ENCODE measurements at places on chromosomes 1 and 21.

- DNase-seq = peak; percentile 51
Observed at GRCh38 chr1:21293537-21294265, 3.4 kb upstream of the ECE1 start.

GRCh38 chr1:177934927-177935326 lies 34.9 kb downstream of the SEC16B start:
- DNase-seq = no peak

GRCh38 chr1:85799737-85800136 lies 91.5 kb upstream of the ZNHIT6 start:
- DNase-seq = no peak

- peak; percentile 31 for DNase-seq
Observed at GRCh38 chr1:25031966-25032667, 102.0 kb upstream of the RUNX3 start.

DNA sequence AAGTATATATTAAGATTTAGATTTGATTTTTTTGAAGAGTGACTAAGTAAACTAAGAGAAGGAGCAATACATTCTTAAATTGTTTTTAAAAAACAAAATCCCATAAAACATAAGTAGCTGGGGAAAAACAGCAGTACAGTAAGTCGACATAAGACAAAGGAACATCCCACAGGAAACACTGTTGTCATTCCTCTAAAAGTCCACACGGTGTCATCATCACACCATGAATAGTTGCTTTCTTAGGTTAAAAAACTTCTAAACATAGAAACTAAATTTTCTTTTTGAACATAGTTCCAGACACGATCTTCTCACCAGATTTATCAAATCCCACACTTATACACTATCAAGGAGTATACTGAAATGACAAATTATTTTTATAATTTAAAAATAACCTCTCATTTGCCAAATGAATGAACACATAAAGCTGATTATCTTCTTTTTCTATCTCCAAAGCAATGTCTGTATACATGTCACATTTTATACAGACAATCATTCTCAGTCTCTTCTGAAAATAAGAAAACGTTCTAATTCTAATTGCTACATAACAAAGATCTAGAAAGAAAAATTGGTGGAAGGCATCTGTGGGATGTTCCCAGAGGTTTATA lies 15.8 kb downstream of the ODF2L start:
- DNase-seq = no peak

DNA sequence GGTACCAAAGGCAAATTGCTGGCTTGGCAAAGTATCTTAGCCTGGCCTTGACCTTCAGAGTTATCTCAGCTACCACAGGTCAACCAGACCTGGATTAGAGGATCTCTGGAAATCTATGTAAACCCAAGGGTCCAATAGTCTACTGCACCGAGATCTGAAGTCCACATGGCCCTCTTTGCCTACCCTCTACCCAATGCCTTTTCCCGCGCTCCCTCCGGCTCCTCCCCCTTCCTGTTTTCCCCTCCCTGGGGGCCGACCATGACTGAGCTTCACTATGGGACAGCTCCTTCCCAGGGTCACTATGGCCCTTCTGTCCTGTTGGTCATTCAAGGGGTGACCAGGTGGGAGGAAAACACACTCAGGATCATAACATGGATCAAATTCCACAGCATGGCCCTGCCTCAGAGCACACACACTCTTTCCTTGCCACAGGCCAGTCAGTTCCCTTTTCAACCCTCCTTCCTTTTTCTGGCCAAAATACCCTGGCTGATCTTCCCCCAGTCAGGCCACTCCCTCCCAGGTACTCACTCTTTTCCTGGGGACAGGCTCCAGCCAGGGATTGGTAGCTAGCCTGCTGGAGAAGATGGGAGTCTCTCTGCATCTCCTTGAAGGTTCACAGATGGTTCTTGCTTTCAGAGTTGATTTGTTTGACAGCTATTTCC lies 19.1 kb upstream of the TMEM183A start:
- DNase-seq = no peak

DNA sequence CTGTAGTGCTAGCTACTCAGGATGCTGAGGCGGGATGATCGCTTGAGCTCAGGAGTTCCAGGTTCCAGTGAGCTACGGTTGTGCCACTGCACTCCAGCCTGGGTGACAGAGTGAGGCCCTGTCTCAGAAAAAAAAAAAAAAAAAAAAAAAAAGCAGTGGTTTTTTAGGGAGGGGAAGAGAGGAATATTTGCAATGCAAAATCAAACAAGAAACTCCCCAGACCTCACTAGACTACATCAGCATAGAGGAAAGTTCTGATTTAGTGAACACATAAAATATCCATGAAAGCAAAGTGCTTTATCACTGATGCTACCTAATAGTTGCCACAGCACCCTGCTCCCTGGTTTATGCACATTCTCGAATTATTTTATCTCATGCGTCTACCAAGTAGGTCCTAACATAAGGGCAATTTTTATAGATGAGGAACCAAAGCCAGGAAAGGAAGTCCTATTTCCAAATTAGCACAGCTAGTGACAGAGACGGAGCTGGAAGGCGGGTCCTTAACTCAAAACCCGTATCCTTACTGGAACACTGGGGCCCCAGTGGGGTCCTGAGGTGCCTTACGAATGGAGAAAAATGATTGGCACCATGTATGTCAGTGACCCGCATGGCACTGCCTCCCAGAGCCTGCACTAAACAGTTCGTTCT lies 50.7 kb upstream of the GPR157 start:
- no peak for DNase-seq

DNA sequence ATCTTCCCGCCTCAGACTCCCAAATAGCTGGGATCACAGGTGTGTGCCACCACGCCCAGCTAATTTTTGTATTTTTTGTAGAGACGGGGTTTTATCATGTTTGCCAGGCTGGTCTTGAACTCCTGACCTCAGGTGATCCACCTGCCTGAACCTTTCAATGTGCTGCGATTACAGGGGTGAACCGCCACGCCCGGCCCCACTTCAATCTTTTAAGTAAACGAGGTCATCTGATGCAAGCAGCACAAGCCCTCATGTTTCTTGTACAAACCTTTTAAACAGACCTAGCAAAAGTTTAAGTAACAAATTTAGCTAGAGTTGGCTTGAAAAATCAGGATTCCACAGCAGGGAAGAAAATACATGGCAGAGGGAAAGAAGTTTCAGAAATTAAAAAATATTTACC lies 21.2 kb upstream of the USP1 start:
- DNase-seq = no peak

GRCh38 chr1:63023171-63023570 lies 239.2 kb downstream of the ATG4C start:
- DNase-seq = no peak

DNA sequence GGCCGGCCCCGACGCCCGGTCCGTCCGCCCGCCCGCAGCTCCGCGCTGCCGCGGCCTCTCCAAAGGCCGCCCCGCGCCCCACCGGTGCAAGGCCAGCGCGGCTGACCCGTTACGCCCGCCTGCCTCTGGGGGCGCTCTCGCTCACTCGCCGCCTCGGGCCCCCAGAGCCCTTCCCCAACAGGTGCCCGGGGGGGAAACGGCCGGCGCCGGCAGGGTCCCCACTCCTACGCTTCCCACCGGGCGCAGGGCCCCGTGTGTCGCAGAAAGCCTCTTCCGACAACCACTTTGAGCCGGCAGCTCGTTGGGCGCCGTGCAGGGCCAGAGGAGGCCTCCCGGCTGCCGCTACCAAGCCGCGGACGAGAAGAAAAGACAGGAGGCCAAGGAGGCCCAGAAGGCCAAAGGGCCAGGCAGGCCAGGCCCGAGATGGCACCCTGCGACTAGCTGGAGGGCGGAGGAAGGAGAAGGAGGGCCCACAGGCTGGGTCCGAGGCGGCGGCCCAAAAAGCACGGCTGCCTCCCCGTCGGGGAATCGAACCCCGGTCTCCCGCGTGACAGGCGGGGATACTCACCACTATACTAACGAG lies 64.9 kb upstream of the FCGR2A start:
- peak; percentile 42 for DNase-seq

DNA sequence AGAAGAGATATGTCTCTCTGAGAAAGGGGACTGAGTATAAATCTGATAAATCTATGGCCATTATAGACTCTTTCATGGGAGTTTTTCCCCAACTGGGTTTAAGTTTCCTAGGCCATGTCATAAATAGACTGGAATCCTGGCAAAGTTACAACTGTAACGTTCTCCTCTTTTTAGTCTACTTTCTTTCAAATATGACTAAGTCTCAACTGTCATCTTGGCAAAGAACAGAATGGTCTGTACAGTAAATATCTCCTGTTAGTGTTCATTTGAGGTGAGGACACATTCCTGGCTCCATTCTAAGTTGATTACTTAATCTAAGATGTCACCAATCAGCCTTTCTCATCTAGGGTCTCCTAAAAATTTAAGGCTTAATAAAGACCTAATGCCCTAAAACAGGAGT lies 300.5 kb downstream of the BRINP2 start:
- DNase-seq = no peak
